IMR-90 (cell line): ENCODE measurements at places on chromosomes 7 and 10. TPM values are rescaled to one million over a fixed set of nuclear protein-coding genes. Genes with fewer than 3 reads are reported as not detected.

DNA sequence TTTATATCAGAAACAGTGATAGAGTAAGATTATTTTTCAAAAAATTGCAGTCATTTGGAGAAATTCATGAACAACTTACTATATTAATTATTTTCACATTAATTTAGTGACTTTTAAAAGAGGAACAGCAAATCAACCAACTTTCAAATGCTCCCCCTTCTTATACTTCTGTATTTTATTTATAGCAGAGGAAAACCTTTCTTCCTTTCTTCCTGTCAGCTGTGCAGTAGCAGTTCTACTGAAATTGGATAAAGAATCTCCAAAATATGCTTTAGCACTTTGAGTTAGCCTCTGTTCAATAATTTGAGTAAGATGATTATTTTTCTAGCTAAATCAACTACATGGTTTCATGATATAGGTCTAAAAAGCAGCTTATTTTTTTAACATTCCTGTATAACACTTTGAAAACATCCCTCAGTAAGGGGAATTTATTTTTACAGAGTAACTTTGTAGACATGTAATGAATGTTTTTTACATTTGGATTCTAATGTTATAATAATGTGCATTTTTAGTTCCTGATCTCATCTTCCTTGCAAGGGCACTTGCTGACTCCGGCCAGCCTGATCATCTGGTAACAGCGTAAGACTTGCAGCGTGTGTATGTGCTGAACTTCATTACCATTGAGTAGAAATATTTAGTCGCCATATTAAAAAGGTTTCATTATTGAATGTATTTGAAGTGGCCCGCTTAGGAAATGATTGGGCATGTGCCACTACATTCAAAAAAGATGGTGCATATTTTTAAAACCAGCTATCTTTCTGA, 158.3 kb upstream of the HDAC9 start:
- DNase-seq, result no peak

DNA sequence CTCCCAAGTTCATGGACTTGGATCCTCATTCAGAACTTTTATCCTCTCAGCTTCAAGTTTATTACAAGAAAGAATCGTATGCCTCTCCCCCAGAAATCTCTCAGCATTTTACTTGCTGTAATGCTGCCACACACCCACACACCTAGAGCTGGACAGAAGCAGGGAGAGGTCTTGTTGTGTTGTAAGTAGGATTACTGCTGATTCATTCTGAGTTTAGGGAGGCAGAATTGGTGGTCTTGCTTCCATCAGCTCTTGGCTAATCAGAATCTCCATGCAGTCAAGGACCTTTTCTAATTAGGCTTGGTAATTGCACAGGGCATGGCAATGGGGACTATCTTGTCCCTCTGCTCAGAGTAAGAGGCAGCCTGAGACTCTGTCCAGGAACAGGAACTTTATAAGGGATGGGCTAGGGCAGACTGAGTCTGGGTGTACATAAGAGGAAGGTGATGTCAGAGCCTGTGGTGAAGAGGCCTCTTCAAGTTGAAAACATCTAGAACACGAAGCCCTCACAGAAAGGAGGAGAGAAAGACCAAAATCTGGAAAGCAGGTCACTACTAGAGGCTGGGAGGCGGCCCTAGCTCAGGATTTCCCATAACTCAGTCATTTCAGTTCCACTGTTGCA, 7.0 kb upstream of the PTPRE start:
- no peak for DNase-seq

DNA sequence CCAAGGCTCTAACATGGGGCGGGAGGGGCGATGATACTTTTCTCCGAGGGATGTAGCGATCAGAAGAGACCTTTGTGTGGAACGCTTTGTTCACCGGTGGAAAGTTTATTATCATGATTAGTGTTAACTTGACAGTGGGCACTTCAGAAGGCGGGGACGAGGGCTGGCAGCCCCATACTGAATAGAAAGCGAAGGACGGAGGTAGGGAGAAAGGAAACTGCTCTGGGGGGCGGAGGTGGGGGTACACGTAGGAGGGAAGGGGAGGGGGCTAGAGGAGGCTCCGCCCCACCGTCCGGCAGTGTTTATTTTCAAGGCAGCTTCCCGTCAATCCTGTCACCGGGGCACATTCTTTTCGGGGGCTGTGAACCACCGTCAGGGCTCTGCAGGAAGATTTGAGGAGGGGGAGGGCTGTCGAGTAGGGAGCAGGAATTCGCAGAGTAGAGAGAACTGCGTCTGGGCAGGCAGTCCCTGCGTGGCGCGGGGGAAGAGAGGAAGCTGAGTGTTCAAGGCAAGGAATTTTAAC, 9.4 kb upstream of the NKX2-3 start:
- no peak for DNase-seq

- DNase-seq, result no peak
Observed at GRCh38 chr10:49149881-49150280, 16.1 kb upstream of the FAM170B start.

- DNase-seq, result no peak
Observed at GRCh38 chr10:126425032-126425431, 36.8 kb upstream of the ADAM12 start.

Gene CPN1
- not detected in 2 replicates for polyA plus RNA-seq

- DNase-seq, result no peak
Observed at GRCh38 chr10:129773359-129773990, 190.6 kb downstream of the EBF3 start.

Gene BLNK
- polyA plus RNA-seq, result not detected in 2 replicates

DNA sequence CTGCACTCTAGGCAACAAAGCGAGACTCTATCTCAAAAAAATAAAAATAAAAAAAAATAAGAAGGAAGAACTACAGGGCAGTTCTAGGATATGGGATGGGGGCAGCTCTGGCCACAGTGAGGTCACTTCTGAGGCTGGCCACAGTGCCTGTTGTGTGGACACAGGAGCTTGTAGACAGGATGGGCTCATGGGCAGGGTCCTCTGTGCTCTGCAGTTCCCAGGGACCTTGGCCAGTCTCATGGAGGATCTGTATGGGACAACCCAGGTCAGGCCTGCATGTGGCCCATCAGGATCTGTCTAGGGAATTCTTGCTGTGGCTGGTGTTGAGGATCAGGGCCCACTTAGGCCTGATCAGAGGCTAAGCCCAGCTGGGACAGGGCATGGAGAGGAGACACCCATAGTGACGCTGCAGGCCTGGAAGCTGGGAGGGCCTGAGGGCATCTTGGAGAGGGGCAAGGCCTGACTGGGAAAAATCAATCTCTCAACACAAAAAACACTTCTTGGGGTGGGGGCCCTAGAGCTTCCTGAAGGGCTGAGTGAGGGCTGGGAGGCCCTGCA, 19.4 kb upstream of the PAX2 start:
- DNase-seq, result no peak

DNA sequence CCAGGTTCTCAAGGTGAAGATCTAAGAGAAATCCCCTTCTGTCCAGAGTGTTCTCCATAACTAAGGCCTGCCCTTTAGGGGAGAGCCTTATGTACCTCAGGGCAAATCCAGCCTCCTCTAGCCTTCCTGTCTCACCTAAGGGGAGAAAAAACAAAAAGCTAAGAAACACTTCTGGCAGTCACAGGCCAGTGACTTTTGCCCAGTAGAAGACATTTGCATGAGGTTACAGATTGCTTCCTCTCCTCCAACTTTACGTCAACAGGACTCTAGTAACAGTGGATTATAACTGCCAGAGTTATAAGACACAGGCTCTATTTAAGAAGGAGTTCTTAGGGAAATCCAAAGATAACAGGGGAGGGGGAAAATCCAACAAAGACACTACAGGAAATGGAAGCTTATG, 15.9 kb upstream of the FAM241B start:
- DNase-seq, result no peak

- DNase-seq, result no peak
Observed at GRCh38 chr10:124541076-124541903, 79.7 kb downstream of the LHPP start.

Gene TEX36
- not detected in 2 replicates for polyA plus RNA-seq

GRCh38 chr7:130912862-130913638, 179.0 kb upstream of the KLF14 start:
- peak; percentile 99 for DNase-seq

Gene PILRA
- polyA plus RNA-seq, result 0.13 and 0.56 TPM in 2 replicates

GRCh38 chr7:2903682-2904162, 59.6 kb upstream of the GNA12 start:
- DNase-seq, result no peak

GRCh38 chr10:95697429-95697828, 3.7 kb upstream of the TCTN3 start:
- no peak for DNase-seq

DNA sequence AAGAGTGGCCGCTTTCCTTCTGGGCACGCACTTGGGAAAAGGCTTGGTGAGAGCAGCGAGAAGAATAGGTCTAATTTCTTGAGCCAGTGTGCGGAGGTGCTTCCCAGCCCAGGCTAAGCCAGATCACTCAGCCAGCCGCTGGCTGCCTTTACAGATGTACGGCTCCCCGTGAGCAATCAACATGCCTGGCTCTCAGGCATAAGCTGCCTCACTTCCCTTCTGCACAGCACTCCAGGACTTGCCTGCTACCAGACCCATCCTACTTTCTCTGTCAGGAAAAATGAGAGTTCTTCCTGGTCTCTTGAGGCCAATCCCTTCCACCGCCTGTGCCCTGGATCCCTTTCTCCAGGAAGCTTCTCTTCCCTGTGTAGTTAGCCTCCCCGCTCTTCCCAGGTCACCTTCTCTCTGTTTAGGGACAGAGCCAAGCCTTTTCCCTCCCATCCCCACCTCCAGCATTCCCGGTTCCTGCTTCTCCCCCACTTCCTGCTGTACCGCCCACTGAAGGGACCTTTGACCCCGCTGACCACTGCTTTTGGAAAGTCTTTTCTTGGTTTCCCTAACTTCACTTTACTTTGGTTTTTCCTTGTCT, 1.1 kb upstream of the ACTR3C start:
- peak; percentile 11 for DNase-seq

Gene MYOF
- polyA plus RNA-seq, result 197 and 221 TPM in 2 replicates

- DNase-seq, result no peak
Observed at GRCh38 chr10:88082391-88082790, 219.0 kb downstream of the PTEN start.

DNA sequence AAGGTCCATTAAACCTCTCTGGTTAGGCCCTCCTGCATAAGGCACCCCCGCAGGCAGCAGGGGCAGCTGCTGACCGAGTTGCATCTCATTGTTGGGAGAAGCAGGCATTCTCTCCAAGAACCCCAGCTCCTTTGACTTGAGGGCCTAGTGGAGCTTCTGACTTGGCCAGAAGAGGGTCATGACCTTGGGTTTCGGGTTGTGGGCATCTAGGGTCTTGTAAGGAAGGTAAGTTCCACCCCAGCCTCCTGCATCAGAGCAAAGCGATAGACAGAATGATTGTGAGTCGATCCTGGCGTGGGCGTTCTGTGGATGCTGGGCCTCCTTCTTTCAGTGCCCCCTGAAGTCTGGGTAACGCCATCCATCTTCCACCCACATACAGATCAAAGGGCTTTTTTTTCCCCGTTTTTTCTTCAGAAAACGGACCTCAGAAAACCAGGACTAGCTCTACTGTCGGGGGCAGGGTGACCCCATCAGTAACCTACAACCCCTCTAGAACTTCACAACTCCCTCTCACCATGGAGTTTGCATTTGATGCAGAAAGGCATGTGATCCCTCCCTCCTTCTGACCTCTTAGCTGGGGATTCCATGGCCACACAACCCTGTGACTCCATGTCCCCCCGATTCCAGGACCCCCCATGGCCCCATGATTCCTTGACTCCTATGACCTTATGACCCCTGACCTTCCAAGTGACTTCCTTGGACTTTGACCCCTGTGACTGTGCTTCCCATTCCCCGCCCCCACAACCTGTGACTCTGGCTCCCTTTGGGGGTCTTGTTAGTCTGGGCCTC, 3.0 kb downstream of the SEMA4G start:
- no peak for DNase-seq

DNA sequence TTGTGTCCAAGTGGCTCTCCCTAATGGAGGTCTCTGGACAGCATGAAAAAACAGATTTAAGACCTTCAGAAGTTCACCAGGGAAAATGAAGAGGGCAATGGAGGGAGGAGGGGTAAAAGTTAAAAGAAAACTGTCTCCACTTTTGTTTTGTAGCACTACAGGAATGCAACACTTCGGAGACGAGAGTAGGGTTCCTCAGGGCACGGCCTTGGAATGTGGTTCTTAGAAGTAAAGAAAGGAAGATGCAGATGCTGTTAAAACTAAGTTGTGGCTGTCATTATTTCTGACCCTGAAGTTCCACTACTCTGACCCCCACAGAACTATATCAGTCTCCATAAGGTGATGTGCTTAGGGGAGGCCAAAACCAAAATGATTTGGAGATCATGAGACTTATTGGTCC, 335.1 kb downstream of the XPNPEP1 start:
- DNase-seq, result no peak

GRCh38 chr10:89440226-89441009, 26.1 kb downstream of the IFIT5 start:
- no peak for DNase-seq

DNA sequence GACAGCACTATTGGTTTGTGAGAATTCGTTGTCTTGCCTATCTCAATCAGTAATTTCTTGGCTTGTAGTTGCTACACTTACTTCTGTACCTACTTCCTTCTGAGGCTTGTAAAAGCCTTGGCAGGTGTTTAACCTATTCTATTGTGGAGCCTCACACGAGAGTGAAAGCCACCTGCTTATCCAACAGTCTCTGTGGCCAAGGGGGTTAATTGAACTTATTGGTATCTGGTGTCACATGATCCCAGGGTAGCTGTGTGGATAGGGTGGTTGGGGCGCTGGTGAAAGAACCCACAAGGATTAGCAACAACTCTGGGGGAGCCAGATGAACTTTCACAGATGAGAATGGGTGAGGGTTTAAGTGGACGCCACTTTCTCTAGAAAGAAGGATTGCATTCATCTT, 13.9 kb upstream of the ATP6V0E2 start:
- no peak for DNase-seq

Gene TPST1
- polyA plus RNA-seq, result 35.2 and 37.7 TPM in 2 replicates
